ENCODE measurements at places on chromosomes 3 and 15.
A peak's percentile ranks its signal among the peaks of the same experiment; 100 is the strongest.

DNA sequence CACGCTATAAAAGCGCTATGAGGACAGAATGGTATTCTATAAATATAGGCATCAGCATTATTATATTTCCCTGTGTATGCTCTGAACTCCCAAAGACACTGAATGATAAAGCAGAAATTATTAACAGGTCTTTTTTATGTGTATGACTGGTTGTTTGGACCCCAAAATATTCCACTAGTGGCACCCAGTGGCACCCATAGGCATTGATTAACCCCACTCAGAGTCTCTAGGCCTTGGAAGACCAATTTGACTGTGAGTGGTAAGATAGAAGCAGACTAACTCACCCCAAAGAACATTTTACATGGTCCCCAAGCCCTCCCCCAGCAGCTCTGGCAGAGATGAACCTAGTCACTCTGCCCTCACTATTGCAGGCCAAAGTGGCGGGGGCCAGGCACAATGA, 45.4 kb upstream of the UBE2E1 start:
- no peak for DNase-seq

GRCh38 chr15:78023865-78024518, 53.5 kb downstream of the TBC1D2B start:
- DNase-seq, result no peak

DNA sequence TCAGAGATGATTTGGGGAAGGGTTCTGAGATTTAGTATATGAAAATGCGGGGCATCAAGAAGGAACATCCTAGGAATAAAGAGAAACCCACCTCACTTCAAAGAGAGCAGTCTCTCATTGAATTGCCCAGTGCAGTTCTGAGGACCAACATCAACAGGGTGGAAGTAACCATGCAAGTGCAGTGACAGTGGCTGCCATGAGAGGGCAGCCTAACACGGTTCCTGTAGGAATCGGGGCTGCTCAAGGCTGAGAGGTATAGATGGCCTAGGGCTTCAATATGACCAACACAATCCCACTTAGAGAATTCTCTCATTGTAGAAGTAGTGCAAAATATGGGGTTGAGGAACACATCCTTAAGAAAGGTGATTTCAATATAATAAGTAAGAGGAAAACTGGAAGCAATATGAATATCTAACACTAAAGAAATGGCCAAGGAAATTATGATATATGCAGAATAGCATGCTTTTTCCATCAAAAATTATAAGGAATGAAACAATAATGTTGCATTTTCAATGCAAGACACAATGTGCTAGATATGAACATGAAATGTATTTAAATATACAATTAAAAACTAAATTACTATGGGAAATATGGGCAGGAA, 51.1 kb upstream of the ARRDC4 start:
- DNase-seq, result peak; percentile 47

- no peak for DNase-seq
These were observed 3.3 kb downstream of the RHCG start for GRCh38 chr15:89492934-89493631.

- DNase-seq, result peak; percentile 30
These were observed 40.8 kb downstream of the KCNAB1 start for GRCh38 chr3:156161172-156161571.

- DNase-seq, result no peak
These were observed 550 bp upstream of the CHD2 start for GRCh38 chr15:92899601-92899947.

GRCh38 chr15:101457696-101458095, 31.8 kb downstream of the PCSK6 start:
- DNase-seq, result no peak

GRCh38 chr15:75925440-75925839, 21.8 kb downstream of the FBXO22 start:
- no peak for DNase-seq

DNA sequence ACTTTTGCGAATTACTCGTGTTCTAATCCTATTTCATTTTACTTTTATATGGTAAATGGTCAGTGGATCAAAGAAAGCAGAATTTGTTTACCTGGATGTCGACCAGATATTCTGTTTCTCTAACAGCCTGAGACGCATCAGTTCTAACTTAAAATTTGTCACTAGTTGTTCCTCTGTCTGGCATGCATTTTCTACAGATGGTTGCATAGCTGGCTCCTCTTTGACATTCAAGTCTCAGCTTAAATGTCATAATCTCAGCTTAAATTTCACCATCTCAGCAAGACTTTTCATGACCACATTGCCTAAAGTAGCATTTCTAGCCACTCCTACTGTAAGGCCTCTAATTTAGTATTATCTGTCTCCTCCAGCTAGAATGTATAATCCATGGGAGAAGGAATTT, 609.3 kb downstream of the AGBL1 start:
- DNase-seq, result no peak

All from CD4-positive, alpha-beta T cell treated with Interleukin-10 for 1 hour (primary cell).